ENCODE measurements at places on chromosomes 6 and 20. TPM values are rescaled to one million over a fixed set of nuclear protein-coding genes. Genes with fewer than 3 reads are reported as not detected.

- no peak overlapping the region for H3K27ac ChIP-seq
- H3K4me1 ChIP-seq: no peaks in the 10 kb centered on the region
- H3K4me3 ChIP-seq: no peak overlapping the region
- no peaks in the 10 kb centered on the region for H3K36me3 ChIP-seq
- DNase-seq: no peak
Measured at GRCh38 chr6:36720251-36721141, 22.9 kb downstream of the RAB44 start.

DNA sequence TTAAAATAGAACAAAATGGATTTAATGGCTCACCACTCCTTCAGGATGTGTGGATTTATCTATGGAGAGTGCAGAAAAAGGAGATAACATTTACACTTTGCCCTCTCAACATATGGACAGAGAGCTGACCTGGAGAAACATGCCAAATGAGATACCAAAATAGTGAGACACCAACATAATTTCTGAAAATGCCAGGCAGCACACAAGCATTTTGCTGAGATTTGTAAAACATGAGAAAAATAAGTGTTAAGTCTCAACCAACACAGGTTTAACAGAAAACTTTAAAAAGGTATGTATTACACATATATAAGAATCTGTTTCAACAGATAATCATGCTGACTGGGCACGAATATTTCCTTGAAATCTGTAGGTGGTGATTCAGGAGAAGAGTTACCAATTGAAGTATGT, 145.2 kb downstream of the REV3L start:
- DNase-seq: no peak
- no peak overlapping the region for H3K27ac ChIP-seq
- no peak overlapping the region for H3K4me3 ChIP-seq
- peaks cover 5% of the 10 kb centered on the region for H3K36me3 ChIP-seq
- no peaks in the 10 kb centered on the region for H3K27me3 ChIP-seq
- H3K4me1 ChIP-seq: no peaks in the 10 kb centered on the region

DNA sequence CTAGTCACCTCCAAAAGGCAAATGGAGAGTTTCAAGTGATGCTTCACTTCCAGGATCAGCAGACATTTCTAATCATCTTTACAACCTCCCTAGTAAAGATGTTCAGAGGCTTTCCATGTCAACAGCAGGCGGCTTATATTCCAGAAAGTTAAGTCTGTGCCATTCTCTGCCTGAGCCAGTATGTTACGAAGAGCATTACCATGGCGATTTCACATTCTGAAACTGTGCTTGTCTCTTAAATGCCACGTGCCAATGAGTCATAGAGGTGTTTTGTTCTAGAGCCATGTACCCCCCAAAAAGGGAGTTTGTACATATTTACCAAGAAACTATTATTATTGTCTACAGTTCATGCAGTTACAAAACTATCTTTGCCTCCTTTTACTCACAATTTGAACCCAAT, 319.5 kb downstream of the FOXA2 start:
- H3K27me3 ChIP-seq: no peaks in the 10 kb centered on the region

- DNase-seq: no peak
- no peaks in the 10 kb centered on the region for H3K27me3 ChIP-seq
Measured at GRCh38 chr6:31352310-31352682, 4.7 kb downstream of the HLA-B start.

DNA sequence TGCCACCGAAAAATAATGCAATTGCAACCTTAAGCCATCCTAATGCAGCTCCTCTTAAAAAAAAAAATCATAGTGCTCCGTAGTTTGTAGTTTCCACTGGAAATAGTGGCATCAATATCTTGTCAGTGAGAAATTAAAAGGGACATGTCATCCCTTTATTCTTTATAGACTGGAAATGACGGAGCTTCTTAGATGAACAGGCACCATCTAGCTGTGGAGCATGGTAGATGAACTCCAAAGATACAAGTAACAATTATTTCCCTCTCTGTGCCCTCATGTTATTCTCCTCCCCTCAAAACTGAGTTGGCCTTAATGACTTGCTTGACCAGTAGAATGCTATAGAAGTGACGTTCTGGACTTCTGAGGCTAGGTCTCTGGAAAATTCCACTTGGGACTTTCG, 268.1 kb upstream of the SPTLC3 start:
- no peaks in the 10 kb centered on the region for H3K36me3 ChIP-seq
- H3K4me3 ChIP-seq: no peak overlapping the region
- H3K4me1 ChIP-seq: no peaks in the 10 kb centered on the region
- DNase-seq: no peak

- H3K4me3 ChIP-seq: peak overlapping the region; percentile 79
- H3K27me3 ChIP-seq: no peaks in the 10 kb centered on the region
- peaks cover 12% of the 10 kb centered on the region for H3K4me1 ChIP-seq
- no peak overlapping the region for H3K27ac ChIP-seq
- peaks cover 21% of the 10 kb centered on the region for H3K36me3 ChIP-seq
Measured at GRCh38 chr20:35276408-35276807, 1.5 kb downstream of the MMP24OS start.

DNA sequence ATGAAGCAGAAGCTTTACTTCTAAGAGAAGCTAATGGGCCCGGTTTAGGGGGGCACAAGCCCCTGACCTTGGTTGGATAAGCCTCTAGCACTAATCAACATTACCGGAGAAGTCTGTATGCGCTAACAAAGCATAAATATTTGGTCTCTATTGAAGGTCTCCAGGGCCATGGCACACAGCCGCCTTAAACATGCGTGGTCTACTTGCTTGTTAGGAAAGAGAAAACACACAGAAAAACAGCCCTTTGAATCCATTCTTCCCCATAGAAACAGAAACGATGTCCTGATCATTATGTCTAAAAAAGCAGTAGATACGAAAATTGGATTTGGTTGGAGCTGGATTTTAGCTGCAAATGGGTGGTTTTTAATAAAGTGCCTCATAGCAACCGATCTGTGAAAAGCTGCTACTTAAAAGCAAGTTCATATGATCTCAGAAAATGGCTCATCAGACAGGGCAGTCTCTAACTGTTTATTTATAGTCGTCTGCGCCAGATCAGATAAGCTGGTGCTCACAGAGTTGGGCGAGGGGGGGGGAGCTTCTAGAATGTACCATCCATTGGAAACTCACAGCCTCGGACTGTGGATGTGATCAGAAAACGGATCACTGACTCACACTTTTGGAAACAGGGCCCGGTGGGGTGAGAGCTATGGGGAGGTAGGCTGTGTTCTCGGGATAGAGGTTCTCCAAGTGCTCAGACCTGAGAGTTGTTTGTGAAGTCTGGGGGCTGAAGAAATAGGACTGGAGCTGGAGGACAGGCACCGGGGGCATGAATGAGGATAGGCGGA, 35.3 kb upstream of the APCDD1L start:
- no peak for DNase-seq
- H3K27me3 ChIP-seq: no peaks in the 10 kb centered on the region
- H3K4me3 ChIP-seq: no peak overlapping the region
- H3K36me3 ChIP-seq: no peaks in the 10 kb centered on the region
- no peak overlapping the region for H3K27ac ChIP-seq

- no peaks in the 10 kb centered on the region for H3K4me1 ChIP-seq
- no peaks in the 10 kb centered on the region for H3K27me3 ChIP-seq
- peak; percentile 47 for DNase-seq
- H3K4me3 ChIP-seq: no peak overlapping the region
- no peaks in the 10 kb centered on the region for H3K36me3 ChIP-seq
- no peak overlapping the region for H3K27ac ChIP-seq
Measured at GRCh38 chr6:88780714-88781389, 182.6 kb downstream of the RNGTT start.

- DNase-seq: peak; percentile 6
- no peak within 1 kb of the TSS for H3K27ac ChIP-seq
- no peaks in the 10 kb centered on the region for H3K4me1 ChIP-seq
- no peaks in the 10 kb centered on the region for H3K27me3 ChIP-seq
- H3K4me3 ChIP-seq: no peak within 1 kb of the TSS
Measured at GRCh38 chr6:44342489-44342888, at the start of gene SPATS1. TSS of gene SPATS1 (plus strand) at chr6:44342650. CDS start at chr6:44343096, 446 bp downstream.

GRCh38 chr20:46997187-46997586, 102.5 kb downstream of the EYA2 start:
- no peaks in the 10 kb centered on the region for H3K27me3 ChIP-seq
- no peak overlapping the region for H3K4me3 ChIP-seq
- DNase-seq: no peak
- no peaks in the 10 kb centered on the region for H3K36me3 ChIP-seq
- H3K27ac ChIP-seq: no peak overlapping the region

The NKAIN2 gene
- total RNA-seq: 0.94 TPM

Measured in thyroid gland (tissue), 4 donors.